ENCODE measurements at places on chromosomes 1 and 21. TPM values are rescaled to one million over a fixed set of nuclear protein-coding genes. Genes with fewer than 3 reads are reported as not detected.

KLHDC9 gene
- 3.3 TPM for total RNA-seq

OR10J1 gene
- not detected for total RNA-seq

REN gene
- not detected for total RNA-seq

BATF3 gene
- total RNA-seq: 2.1 TPM

PDC gene
- total RNA-seq: not detected

LEMD1 gene
- total RNA-seq: not detected

KRTAP21-2 gene
- total RNA-seq: not detected

MATN1 gene
- total RNA-seq: under 0.01 TPM

CELA3A gene
- total RNA-seq: not detected

SPATA46 gene
- total RNA-seq: not detected

NFYC gene
- 21.5 TPM for total RNA-seq

ADAMTS5 gene
- 17.4 TPM for total RNA-seq

ZNF697 gene
- total RNA-seq: 8.2 TPM

ANXA9 gene
- total RNA-seq: 0.26 TPM

HFM1 gene
- 0.17 TPM for total RNA-seq
